T-helper 1 cell (primary cell): ENCODE measurements at places on chromosomes 2 and 18.

- DNase-seq = no peak
Measured at GRCh38 chr2:42839809-42840501, 47.6 kb upstream of the HAAO start.

- DNase-seq = no peak
Measured at GRCh38 chr2:33230842-33231241, 245.6 kb upstream of the RASGRP3 start.

- DNase-seq = no peak
Measured at GRCh38 chr2:29332540-29332939, 217.3 kb downstream of the CLIP4 start.

DNA sequence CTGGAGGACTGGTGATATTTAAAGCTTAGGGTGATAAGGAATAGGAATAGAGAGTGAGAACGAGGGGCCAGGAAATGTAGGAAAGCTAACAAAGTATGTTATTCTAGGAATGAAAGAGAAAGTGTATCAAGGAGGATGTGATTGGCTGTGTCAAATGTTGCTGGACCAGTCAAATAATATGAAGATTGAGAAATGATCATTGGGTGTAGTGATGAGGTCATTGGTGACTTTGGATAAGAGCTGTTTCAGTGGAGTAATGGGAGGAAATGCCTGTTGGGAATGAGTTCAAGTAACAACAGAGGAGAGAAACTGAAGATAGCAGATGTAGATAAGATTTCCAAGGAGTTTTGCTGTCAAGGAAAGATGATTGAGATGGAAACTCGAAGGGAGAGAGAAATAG, 74.4 kb downstream of the UBE2E3 start:
- no peak for DNase-seq
